ENCODE measurements at places on chromosomes 6 and 20.

DNA sequence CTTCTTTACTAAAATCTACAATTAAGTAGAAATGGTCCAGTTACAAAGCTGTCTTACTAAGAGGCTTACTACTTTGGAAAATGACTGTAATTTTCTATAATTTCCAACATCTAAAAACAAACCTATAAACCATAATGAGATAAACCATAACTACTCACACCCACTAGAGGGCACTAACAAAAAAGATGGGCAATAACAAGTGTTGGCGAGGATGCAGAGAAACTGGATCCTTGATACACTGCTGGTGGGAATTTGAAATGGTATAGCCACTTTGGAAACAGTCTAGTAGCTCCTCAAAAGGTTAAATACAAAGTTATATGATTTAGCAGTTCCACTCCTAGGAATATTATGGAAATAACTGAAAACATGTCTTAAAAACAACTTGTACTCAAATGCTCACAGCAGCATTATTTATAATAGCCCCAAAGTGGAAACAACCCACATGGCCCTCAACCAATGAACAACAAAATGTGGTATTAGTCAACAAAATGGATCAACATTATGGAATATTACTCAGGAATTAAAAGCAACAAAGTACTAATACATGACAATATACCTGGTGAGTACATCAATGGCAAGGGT, 50.6 kb downstream of the GJA10 start:
- no peak for DNase-seq

DNA sequence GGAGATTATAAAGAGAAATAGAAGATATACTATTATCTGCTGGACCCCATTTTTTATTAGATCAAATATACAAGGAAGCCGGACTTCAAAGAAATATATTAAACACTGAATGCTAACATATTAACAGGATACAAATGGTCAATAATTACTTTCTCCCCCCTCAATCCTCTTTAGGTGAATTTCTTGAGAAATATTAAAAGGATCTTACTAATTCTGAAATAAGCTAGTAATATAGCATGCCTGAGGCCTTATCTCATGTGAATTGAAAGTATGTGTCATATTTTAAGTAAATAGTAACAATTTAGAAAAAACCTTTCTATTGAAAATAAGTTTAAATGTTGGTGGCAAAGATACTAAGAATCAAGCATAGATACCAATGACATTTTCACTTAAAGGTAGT, 954.7 kb upstream of the MAN1A1 start:
- no peak for DNase-seq

- no peak for DNase-seq
Measured at GRCh38 chr6:87183687-87184086, 28.3 kb downstream of the ZNF292 start.

DNA sequence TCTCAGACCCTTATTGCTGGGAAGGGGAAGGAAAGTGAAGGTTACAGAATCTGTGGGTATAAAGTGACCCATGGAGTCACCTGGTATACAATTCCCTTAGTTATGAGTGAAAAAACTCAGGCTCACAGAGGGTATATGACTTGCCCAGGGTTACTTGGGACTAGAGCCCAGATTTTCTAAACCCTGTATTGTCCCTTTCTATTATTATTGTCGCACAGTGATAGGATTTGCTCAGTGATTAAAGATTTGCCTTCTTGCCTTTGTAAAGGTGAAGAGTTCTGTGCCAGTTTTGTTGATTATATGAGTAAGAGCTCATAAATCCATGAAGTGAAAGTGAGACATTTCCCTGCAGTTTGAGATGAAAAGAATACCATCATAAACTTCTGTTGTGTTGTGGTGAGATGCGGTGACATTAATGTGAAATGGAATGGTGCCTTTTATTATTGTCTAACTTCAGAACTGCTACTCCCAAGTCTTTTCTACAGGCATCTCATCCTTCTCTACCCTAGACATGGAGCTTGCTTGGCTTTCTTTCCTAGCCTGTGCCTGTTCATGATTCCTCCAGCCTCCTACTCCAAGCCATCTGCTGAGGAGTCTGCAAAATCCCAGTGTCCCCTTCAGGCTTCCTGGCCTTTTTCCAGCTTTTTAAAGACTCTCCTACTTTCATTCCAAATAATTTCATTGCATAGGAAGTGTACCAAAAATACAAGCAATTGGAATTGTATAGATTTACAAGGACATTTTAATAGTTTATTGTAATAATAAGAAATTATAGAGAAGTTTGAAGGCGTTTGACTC, 33.5 kb upstream of the ADIG start:
- no peak for DNase-seq

GRCh38 chr20:42957018-42957703, 232.5 kb downstream of the PTPRT start:
- DNase-seq: no peak

- DNase-seq: no peak
Measured at GRCh38 chr6:49913636-49914375, 47.5 kb upstream of the CRISP1 start.

GRCh38 chr6:31771992-31772358, 5.2 kb downstream of the VWA7 start:
- no peak for DNase-seq

DNA sequence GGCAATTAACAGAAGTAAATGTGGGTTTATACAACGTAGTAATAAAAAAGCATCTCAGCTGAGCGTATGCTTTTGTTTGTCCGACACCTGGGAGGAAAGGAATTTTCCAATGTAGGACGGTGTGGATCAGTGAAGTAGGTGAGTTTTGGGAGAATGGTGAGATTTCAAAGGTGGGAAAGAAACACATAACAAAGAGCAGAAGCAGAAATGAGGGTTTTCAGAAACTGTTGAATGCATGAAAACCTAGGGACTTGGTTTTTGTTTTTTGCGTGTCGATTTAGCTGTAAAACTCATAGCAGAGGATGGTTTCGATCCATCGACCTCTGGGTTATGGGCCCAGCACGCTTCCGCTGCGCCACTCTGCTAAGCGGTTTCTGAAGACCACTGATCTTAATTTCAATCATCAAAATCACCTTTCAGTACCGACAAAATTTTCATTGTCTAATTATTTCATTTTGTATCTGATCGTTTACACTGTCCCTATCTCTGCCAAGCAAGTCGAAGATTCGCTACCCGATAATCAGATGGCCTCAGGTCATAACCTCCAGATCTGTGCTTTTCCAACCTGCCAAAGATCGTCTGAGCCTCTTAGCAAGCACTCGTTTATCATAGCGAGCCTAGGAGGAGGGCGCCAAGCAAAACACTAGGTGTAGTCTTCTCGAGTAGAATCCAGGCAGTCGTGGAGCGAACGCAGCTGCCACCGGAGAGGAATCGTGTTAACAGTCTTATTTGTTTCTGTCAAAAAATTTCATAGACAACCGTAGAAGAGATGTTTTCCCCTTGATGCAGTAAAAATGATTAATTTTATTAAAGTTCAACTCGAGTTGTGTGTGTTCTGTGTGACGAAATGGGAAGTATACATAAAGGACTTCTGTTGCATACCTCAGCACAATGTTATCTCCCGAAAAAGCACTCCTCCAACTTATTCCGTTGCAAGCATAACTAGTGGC, 20.9 kb upstream of the POM121L2 start:
- DNase-seq: peak; percentile 69

DNA sequence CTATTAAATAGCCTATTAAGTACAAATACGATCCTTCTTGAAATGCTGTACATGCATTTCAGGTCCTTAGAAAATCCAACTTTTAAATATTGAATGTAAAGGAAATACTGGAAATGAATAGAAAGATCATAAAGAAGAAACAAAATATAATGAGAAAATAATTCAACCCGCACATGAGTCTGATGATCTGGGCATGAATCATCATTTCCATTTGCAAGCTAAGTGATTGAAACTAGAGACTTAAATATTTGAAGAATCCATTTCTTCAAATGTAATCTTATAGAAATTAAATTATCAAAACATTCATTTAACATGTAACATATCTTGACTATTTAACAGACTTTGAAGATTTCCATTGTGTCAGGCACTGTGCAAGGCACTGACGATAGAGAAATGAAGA, 977.0 kb downstream of the TFAP2A start:
- DNase-seq: no peak

All from HTR-8/SVneo (cell line).